ENCODE measurements at places on chromosomes 3 and 15. TPM values are rescaled to one million over a fixed set of nuclear protein-coding genes. Genes with fewer than 3 reads are reported as not detected.

- no peak for DNase-seq
Observed at GRCh38 chr3:47681016-47681415, 100.7 kb downstream of the SMARCC1 start.

GRCh38 chr3:3606321-3606720 lies 192.9 kb upstream of the LRRN1 start:
- no peak for DNase-seq

DNA sequence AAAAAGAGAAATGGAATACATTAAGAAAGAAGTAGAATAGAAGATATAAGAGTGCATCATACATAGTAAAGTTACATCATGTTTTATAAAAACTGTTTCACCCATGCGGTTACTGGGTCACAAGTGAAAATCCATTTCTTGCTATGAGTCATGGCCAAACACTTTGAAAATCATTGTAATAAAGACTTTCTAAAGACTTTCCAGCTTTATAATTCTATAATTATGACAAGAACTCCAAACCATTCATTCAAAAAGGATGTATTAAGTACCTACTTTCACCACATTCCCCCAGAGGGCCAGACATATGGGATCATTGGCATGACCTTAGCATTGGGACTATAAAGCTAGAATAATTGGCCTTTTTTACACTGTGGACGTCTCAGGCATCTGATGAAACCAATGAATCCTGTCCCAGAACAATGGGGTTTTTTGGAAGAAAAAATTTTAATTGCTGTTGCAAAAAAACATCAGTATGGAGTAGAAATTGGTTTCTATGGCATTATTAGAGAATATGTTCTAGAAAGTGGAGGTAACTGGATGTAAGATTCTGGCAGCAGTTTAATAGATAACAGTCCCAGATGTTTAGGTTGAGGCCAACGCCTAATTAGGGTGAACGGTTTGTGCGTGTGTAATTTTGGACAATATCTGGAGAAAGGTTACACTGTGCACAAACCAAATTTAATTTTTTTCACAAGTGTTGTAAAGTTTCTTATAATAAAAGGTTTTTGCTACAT lies 3.3 kb upstream of the SKIC8 start:
- no peak for DNase-seq

DNA sequence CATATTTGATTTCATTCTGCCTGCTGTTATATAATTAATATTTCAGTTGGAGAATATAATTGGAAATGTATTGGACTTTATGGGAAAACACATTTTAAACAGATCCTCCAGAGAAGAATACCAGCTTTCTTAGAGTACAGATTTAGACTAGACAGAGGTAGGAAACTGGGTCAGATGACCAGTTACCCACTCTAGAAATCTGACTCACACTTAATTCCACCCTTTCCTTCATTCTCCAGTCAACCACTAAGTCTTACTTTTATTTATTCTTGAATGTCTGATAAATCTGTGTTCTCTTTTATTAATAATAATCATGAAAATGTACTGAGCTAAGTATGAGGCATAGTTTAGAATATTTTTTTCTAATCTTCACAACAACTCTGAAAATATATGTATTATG lies 110.7 kb downstream of the LRRC49 start:
- no peak for DNase-seq

- peak; percentile 61 for DNase-seq
Observed at GRCh38 chr3:42600958-42601675, 631 bp downstream of the NKTR start.

DNA sequence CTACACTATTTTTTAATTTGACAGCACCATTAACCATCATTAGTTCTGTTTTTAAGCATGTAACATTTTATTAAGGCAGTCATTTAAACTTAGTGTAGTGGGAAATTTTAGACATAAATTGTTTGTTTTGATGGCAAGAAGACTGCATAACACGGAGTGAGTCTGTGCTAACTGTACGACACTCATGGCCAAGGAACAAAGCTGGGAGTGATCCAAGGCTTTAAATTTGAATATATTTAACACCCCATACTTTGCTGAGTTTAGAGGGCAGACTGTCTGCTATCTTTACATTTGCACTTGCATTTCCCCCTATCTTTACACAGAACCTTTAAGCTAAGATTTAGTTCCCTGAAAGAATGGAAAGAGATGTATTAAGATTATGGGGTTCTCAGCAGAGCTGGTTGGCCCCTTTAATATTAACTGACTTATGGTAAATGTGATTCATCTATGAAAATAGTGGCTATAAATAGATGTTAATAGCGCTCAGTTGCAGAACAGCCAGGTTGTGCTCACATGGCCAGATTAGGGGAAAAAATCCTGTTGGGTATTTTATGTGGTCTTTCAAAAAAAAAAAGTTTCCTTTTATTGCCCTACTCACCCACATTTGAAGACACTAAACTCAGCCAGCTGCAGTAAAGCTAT lies 120.7 kb downstream of the CMSS1 start:
- DNase-seq = no peak

- no peak for DNase-seq
Observed at GRCh38 chr3:124660599-124660998, 69.7 kb upstream of the UMPS start.

- no peak for DNase-seq
Observed at GRCh38 chr15:74549816-74550215, 8.8 kb downstream of the ARID3B start.

DNA sequence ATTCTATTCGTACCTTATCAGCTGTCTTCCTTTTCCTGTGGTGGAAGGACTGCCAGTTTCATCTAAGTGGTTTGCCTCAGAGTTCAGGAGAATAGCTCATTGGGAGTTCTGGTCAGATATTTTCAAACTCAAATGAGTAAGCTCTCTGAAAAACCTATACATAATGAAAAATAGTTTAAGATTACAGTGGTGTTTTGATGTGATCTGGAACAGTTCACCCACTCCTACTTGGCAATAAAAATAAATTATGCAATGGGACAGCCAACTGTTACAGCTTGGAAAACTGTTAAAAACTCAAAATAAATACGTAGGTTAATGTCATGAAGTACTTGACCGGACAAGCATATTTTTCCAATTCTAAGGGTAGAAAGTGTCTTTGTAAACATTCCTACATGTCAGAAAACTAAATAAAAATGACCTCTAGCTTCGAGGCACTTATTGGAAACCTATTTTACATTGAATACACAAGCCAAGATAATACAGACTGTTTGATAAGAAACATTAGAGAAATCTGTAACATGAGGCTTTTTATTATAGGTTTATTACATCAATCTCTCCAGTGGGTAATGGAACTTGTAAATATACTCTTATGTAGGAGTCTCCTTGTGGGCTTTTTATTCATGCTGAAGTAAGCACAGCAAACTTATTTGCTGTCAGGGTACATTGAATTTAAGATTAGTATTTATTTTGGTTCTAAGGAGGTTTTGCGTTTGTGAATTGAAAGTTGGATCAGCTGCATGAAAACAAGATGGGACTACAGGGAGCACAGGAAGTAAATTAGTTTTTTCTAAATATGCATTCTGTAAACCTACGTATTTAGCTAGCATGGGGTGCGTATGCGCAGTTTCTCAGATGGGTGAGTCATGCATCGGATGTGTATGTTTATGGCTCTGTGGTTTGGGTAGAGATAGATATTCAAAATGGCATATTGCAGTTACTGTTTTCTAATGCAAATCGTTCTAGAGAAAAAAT lies 453.1 kb downstream of the IL5RA start:
- no peak for DNase-seq

Gene GASK1A
- 65.8 TPM for total RNA-seq

Gene AADACL2
- total RNA-seq = not detected

DNA sequence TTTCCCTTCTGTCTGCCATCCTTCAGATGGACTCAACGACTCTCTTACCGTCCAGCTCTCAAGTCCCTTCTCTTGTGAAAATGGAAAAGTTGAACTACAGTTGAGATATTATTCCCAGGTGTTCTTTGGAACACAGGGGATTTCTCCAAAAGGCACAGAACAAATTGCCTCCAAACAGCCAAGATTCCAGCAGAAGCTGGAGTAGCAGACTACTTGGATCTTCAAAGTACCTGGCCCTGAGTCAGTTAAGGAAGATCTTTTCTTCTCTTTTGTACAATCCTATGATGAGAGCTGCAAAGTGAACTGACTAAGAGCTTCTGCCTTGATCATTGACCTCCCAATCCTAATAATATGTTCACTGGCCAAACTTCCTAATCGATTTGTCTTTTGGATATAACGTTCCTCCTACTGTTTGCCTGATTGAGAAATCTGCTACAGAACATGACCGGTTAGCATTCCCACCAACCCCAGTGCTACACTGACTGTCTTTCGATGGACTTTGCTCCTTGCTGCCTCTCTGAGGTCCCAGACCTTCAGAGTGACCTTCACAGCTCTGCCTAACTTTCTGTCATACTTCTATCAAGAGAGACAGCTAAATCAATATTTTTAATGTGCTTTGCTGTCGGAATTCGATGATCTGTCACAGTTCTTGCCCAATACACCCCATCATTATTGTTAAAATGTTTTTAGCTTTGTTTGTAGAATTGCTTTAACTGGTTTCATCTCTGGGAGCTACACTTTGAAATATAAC lies 21.9 kb downstream of the PAQR9 start:
- no peak for DNase-seq

- DNase-seq = no peak
Observed at GRCh38 chr3:168865022-168865551, 769.4 kb upstream of the GOLIM4 start.

DNA sequence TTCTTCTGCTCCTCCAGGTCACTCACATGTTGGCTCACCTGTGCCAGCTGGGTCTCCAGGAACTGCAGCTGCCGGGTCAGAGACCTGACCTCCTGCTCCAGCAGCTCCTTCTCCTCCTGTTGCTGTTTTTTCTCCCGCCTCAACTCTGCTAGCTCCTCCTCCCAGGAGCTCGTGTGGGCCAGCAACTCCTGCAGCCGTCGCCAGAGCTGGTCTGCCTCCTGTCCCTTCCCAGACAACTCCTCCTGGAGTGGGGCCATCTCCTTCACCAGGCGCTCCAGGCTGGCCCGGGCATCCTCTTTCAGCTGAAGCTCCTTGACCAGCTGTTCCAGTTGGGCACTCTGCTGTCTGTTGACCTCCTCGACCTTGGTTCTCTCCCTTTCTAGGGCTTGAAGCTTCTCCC lies 24.5 kb downstream of the CXCR6 start:
- no peak for DNase-seq

Measured in uterus (tissue), 4 donors.